Left hindlimb (tissue), 1 donor: ENCODE measurements at places on chromosomes 5 and 9.

DNA sequence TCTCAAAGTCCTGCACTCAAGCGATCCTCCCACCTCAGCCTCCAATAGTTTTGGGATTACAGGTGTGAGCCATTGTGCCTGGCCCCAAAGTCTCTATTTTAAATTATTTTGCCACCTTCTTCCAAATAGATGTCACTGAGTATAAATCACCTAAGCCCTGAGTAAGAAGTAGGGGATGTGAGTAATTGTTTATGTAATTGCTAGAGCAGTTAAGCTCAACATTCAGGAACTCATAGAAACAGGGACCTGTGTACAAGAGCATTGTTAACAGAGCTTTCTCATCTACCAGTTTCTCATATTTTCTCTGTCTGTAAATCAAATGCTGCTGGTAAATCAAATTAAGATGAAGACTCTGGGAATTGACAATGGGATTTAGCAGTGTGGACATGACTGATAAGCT lies 26.3 kb downstream of the CDK7 start:
- no peak for DNase-seq

DNA sequence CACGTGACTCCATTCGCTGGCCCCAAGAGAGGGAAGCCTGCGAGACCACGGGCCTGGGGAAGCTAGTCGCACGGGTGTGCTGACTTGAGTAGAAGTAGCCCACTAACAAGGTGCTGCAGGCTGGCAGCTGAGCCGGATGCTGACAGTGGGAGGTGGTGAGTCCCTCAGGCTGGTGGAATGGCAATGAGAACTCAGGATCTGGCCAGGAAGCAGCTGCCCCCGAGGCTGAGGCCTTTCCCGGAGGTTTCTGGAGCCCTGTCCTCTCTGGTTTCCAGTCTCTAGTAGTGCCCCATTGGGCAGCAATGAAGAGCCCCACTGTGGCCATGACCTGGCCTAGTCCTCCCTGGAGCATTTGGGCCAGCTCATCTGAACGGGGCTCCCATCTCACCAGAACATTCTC lies 366.7 kb upstream of the IRX4 start:
- no peak for DNase-seq

GRCh38 chr9:90642570-90643539 lies at the start of gene DIRAS2:
TSS of gene DIRAS2 (minus strand) at chr9:90642824. CDS start at chr9:90613827, 28,997 bp downstream.
- DNase-seq: peak; percentile 75

- no peak for DNase-seq
These were observed 312.1 kb downstream of the TMEM232 start for GRCh38 chr5:110414360-110414759.

GRCh38 chr5:40634154-40634553 lies 45.6 kb upstream of the PTGER4 start:
- no peak for DNase-seq

DNA sequence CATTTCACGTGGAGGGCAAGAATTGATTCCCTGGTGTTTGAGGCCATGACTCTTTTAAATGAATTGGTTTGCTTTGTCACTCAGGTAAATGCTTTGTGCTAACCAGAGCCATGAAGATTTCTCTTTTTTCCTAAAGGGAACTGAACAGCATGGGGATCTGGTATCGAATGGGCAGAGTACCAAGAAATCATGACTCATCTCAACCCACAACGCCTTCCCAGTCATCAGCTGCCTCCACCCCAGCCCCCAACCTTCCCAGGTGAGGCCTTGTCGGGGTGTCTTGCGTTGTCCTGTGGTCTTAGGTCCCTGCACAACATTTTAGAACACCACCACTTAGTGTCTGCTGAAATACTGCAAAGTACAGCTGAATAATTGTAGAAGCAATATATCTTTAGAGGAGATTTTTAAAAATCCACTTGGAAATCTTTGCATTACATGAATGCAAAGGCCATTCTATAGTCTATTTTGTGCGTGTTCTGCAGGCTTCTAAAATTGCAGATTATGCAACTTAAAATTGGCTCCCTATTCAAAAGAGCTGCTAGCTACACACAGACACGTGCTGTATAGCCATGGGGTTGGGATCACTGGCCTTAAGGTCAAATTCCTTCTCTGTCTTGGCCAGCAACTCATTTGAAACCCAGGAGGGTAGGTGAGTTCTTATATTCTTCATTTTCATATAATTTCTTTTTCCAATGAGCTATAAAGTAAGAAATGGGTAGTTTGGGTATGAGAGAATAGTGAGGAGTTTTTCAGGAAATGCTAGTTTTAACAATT lies 69.0 kb downstream of the MVB12B start:
- DNase-seq: no peak

DNA sequence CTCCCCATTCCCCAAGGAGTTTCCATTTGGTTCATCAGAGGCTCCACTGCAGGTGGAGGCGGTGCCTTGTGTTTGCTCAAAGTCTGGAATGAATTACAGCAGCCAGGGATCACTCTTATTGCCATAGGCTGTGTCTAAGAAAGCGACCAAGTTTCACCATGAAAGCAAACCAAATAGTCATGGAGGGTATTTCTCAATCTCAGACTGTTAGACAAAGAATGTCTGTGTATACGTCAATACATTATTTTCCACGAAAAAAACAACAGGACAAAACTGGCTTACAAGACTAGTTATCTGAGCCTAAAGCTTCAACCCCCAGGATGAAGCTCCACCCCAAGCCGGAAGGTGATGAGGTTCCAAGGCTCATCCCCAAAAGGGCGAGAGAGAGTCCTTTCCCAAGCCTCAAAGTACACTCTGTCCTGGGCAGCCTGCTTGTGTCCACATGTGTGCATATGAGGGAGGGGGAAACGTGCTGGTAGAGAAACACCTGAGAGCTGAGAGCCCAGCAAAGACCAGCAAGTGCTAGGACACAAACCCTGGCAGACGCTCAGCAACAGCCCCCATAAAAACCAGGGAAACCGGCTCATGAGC lies 4.3 kb downstream of the B4GALT1 start:
- DNase-seq: no peak

- DNase-seq: no peak
These were observed 783.3 kb upstream of the SEMA6A start for GRCh38 chr5:117357886-117358285.

GRCh38 chr5:132065951-132066701 lies 5.7 kb downstream of the IL3 start:
- DNase-seq: no peak

DNA sequence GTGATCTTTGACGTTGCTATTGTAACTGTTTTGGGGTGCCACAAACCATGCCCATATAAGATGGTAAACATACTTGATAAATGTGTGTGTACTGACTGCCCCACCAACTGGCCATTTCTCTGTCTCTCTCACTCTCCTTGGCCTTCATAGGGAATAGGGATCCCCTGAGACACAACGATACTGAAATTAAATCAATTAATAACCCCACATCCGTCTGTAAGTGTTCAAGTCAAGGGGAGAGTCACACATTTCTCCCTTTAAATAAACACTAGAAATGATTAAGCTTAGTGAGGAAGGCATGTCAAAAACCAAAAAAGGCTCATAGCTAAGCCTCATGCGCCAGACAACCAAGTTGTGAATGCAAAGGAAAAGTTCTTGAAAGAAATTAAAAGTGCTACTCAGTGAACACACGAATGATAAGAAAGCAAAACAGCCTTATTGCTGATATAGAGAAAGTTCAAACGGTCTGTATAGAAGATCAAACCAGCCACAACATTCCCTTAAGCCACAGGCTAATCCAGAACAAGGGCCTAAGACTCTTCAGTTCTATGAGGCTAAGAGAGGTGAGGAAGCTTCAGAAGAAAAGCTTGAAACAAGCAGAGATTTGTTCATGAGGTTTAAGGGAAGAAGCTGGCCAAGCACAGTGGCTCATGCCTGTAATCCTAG lies 111.1 kb downstream of the UGCG start:
- DNase-seq: no peak

- no peak for DNase-seq
These were observed 112.3 kb upstream of the WWC1 start for GRCh38 chr5:168179192-168179593.

GRCh38 chr5:55920784-55921183 lies 69.6 kb downstream of the IL31RA start:
- no peak for DNase-seq

DNA sequence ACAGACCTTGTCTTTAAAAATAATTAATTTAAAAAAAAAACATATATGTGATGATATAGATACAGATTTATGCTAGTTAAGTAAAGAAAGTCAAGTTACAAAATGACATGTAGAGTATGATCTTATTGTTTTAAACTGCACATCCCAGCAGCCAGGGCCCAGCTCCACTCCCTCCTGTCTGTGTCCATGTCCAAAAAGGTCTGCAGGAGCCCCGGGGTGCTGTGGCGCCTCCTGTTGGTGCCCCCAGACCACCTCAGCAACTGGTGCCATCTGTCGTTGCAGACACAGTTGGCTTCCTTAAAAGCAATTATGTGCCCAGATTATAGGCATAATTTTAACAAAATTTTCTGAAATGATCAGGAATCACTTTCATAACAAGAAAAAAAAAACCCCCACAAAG lies 33.3 kb downstream of the IPPK start:
- no peak for DNase-seq

- no peak for DNase-seq
These were observed 928.5 kb downstream of the TLE4 start for GRCh38 chr9:80500300-80500699.

- no peak for DNase-seq
These were observed 22.3 kb upstream of the DAB2 start for GRCh38 chr5:39447059-39447458.

- DNase-seq: no peak
These were observed 75.2 kb upstream of the PRLR start for GRCh38 chr5:35305336-35306020.

- DNase-seq: no peak
These were observed 208.9 kb upstream of the PRR16 start for GRCh38 chr5:120255214-120255613.

DNA sequence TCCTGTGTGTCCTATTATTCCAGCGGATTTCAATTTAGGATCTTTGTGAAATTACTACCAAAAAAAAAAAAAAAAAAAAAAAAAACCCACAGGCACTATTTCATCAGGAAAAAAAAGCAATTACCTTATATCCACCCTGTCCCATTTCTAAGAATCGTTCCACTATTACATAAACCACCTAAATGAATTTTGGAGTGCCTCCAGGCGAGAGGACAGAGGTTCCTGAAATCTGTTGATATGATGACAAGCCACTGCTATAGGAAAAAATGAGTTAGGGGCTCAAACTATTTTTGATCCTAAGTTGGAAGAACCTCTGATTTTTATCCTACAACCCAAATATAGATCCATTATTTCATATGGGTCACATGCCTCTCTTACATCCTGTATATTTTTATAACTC lies 177.9 kb downstream of the GNAQ start:
- DNase-seq: no peak

GRCh38 chr9:132163876-132164603 lies 2.2 kb downstream of the NTNG2 start:
- DNase-seq: no peak

DNA sequence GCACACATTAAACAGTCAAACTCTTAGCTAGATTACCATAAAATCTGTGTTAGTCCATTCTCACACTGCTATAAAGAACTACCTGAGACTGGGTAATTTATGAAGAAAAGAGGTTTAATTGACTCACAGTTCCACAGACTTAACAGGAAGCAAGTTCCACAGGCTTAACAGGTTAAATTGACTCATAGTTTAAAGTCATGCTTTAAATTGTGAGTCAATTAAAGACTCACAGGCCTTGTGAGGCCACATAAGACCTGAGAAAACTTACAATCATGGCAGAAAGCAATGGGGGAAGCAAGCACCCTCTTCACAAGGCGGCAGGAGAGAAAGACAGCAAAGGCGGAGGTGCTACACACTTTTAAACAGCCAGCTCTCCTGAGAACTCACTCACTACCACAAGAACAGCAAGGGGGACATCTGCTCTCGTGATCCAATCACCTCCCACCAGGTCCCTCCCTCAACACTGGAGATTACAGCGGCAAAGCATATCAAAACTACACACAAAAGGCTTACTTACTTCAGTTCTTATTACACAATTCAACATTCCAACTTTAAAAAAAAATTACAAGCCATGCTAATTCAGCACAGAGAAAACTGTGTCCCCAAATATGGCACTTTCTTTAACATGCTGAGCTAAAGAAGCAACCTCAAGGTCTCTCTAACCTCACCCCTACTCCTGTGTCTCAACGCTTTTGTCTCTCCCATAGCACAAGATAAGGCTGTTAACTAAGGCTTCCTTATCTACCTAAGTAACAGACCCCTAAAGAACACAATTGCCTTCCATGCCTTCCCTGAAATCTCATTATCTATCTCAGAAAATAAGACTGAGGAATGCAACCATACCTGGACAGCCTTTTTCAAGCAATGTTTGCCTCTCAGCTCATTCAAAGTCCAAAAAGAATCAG lies 805.1 kb downstream of the NR2F1-AS1 start:
- no peak for DNase-seq

DNA sequence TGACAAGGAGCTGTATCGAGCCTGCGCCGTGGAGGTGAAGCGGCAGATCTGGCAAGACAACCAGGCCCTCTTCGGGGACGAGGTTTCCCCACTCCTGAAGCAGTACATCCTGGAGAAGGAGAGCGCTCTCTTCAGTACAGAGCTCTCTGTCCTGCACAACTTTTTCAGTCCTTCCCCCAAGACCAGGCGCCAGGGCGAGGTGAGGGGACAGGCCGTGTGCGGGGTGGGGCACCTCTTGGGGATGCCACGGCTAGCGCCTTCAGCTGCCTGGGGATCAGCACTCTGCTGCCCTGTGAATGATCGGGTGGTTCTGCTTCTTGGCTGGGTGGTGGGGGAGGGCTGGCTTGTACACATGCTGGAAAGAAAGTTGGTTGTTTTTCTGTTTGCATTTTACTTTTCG lies 1.7 kb downstream of the NELFB start:
- no peak for DNase-seq

GRCh38 chr5:173825215-173825865 lies 62.8 kb upstream of the CPEB4 start:
- no peak for DNase-seq

DNA sequence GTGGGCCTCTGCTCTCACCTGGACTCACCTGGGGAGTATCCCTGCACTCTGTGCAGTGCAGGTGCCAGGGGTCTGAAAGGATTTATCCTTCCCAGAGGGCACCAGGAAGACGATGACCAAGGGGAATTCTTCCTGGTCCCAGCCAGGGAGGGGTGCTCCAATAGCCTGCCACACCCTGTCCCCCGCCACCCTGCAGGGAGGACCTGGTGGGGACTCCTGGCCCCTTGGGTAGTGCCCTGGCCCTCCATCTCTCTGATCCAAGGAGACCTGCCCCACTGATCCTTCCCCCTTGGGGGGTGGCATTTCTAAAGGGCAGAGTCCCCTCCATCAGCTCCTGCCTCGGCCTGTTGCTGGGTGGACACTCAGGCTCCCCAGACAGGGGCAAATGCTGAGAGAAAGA lies 70.7 kb downstream of the NTNG2 start:
- DNase-seq: no peak

DNA sequence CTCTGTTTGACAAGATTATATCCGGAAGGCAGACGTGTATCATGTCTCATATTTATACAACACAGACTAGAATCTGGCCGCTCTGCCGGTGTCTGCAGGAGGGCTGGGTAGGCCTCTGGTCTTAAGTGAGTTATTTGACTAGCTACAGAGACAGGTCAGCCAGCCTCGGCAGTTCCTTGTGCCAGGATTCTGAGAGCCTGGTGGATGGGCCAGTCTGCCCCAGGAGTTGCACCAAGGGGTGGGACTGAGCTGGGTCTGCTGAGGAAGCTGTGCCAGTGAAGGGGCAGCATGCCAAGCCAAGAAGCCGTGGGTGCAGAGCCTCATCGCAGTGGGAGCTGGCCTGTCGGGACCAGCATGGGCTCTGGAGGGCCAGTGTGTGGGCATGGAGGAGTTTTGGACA lies 7.1 kb downstream of the SNX18 start:
- DNase-seq: no peak

- no peak for DNase-seq
These were observed 75.6 kb upstream of the SPRY4 start for GRCh38 chr5:142400415-142400814.
